MV-4-11 (cell line): ENCODE measurements at places on chromosomes 6 and 20.

DNA sequence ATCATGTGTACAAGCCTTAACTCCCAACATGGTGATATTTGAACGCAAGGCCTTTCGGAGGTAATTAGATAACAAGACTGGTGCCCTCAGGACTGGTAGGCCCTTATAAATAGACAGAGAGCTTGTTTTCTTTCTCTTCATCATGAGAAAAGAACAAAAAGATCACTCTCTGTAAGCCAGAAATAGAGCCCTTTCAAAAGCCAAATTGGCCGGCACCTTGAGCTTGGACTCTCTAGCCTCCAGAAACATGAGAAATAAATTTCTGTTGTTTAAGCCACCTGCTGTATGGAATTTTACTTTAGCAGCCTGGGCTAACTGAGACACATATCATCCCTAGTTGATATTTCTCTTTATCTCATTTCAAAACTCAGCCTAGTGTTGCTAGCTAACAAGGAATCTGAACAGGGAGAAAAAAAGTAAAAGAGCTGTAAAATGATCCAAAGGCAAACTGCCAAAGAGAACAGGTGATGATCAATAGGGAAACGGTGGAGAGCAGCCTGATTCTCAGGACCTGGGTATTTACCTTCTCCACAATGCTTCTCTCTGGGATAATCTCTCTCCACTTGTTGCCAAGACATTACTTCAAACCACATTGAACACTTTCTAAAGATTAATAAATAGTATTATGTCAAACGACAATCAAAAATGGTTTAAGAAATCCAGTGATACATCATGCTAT lies 6.1 kb downstream of the COL21A1 start:
- DNase-seq = no peak

DNA sequence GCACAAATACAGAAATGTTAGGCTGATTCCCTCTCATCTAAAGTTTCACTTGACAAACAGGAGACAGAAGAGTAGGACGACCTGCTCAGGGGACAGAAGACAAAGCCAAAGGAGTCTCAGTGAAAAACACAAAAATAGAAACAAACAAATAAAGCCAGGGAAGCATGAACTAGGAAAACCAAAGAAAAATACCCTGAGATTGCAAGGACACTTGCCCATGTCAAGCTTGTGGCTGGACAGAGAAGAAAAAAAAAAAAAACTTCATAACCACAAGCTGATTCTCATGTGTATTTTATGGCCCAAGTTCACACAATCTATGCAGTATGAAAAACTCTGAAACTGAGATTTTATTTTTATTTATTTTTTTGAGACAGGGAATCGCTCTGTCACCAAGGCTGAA lies 85.6 kb upstream of the BEND6 start:
- DNase-seq = no peak

DNA sequence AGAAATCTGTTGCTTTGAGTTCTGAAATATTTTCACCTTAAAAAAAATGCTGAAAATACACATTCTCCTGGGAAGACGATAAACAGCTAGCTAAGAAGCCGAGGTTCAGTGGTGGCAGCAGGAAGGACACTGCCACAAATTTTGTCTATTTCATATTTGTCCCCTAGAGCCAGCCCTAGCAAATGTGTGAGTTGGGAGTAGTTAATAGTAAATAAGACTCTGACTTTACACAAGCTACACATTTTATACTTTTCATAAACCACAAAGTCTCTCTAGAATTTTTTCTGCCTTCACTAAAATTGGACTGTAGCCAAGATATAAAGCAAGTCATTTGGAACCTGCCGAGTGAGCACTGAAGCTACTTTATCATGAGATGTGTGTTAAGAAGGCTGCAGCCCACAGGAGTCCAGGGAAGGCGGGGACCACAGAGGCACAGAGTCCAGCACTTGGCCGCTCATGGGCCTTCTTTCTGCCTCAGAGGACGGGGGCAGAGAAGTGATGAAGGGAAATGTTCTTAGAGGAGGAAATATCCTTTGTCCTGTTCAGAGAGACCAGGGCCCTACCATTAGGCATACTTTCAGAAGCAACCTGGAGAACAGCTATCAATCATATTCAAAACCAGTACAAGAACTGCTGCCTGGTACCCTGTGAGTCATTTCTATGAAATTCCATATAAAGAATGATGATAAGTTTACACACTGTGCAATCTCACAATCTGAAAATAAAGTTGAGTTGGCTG lies 241.7 kb upstream of the TAB2 start:
- DNase-seq = no peak

DNA sequence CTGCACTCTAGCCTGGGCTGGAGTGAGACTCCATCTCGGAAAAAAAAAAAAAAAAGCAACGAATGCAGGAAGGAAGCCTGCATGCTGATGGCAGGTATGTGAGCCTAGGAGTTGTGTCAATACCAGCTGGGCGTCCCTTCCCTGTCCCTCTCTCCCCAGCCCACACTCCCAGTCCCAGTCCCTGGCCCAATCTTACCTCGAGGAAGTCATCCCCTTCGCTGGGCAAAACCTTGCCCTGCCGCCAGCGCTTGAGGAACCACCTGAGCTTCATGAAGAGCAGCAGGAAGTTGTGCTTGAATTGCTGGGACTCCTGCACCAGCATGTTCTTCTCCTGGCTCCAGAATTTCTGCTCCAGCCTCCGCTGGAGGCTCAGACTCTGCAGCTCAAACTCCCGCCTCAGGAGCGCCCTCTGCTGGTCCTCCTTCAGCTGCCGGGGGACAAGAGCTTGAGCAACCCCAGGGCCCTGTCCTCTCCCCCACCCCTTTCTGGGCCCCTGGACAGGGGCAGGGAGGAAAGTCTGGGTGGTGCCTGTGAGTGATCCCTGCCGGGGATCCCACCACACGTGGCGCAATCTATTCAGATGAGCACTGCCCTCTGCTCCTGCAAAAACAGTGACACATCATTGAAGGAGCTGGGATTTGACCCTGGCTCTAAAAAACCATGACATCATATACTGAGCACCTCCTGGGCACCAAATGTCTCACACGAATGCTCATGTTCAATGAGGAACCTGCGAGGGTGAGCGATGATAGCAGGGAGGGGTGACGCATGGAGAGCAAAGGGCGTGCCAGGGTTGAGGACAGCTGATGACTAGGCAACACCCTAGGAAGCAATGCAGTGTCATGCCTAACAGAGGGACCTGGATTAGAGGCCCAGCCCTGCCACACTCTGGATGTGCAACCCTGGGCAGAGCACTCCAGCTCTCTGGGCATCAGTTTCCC lies 35.0 kb upstream of the DSN1 start:
- DNase-seq = peak; percentile 73

GRCh38 chr6:136403110-136403980 lies 113.7 kb upstream of the BCLAF1 start:
- peak; percentile 68 for DNase-seq

DNA sequence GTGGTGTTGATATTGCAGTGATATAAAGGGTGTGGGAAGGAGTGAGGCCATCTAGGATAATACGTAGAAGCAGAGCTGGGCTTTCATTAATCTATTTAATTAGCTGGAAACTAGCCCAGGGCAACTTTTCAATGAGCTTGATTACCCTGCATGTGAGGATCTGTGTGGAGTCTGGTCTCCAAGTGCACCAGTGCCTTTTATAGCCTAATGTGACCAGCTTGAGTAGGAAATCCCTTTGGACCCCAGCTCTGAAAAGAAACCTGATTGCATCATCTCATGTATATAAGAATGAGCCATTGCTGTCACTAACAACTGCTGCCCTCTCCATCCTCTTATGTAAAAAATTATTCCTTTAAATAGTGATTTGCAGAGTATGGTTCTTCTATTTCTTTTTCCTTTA lies 72.6 kb downstream of the CD109 start:
- no peak for DNase-seq

DNA sequence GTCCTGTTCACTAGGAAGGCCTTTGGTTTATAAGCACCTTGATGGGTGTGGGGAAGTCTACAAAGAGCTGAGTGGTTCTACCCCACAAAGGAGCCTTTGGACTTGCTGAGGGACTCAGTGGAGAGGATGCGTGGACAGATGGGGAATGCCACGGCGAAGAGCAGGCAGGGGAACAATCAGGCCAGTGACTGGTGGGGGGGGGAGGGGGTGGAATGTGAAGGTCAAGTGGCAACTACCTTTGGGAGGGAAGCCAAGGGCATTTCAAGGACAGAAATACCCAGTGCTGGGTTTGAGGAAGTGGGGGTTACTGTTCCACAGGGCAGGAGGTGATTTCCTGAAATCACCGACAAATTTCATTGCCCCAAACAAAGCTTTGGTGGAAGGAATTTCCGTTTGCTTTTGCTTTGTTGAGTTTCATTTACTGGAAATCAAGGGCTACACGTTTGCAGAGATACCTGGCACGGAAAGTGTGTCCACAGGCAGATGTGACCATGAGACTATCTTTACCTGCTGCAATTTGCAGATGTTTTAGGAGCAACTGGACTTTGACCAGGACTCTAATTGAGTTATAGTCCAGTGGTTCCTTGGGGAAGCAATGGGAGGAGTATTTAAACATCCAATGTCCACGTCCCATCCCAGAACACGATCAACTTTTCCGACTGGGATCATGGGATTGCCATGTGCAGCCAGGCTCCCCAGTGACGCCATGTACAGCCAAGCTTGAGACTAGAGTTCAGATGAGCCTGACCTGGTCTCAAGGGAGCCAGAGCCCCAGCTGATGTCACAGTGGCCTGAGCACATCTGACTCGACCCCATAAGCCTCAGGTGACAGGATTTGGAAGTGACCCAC lies 8.0 kb downstream of the CST3 start:
- no peak for DNase-seq

GRCh38 chr6:44653761-44654218 lies 266.3 kb downstream of the CDC5L start:
- peak; percentile 23 for DNase-seq

- no peak for DNase-seq
These were observed 19.4 kb downstream of the TNFRSF21 start for GRCh38 chr6:47290124-47290834.

GRCh38 chr6:106858653-106859092 lies 115.9 kb downstream of the CD24 start:
- no peak for DNase-seq

DNA sequence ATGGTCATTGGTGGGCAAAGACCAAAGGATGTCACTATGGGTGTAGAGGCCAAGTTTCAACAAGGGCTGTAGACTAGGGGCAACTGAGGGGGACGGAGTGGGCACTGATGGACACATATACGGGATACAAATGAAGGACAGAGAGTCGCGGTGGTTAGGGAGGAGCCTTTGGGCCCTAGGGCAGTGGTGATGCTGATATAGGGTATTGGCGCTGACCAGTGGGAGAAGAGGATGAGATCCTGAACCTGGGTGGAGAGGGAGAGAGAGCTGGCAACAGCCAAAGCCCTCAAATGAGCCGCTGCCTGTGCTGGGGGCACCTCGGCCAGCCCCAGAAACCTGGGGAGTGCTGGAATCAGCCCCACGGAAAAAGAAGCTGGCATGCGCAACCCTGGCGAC lies 1.6 kb downstream of the CDH22 start:
- DNase-seq = no peak

DNA sequence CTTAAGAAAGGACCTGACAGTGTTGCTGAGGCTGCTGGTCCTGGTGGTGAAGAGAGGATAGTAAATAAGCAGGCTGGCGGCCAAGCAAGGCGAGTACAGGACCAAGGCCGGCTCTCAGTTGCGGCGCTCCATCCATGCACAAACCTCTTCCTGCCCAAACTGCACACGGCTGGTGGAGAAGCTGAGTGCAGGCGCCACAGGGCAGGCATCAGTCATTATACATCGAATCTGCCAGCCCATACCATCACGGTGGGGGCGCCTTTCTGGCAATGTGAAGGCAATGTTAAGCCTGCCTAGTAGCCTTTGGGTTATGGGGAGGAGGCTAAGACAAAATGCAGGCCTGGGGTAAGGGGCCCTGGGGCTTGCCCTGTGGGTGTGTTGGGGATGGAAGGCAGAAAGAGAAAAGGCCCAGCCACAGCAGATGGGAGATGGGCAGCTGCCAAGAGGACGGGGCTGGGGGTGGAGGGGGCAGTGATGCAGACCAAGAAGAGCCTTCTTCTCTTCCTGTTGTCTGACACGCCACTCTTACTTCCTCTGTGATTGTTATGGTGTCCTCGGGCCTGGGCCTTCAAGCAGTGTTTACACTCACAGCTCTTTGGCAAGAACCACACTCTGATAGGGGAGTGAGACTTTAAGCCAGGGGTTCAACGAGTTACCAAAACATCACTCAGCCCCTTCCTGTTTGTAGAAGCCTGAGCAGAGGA lies 20.3 kb upstream of the KCNK16 start:
- DNase-seq = peak; percentile 73

GRCh38 chr20:13909067-13909466 lies 81.3 kb downstream of the SEL1L2 start:
- DNase-seq = no peak

DNA sequence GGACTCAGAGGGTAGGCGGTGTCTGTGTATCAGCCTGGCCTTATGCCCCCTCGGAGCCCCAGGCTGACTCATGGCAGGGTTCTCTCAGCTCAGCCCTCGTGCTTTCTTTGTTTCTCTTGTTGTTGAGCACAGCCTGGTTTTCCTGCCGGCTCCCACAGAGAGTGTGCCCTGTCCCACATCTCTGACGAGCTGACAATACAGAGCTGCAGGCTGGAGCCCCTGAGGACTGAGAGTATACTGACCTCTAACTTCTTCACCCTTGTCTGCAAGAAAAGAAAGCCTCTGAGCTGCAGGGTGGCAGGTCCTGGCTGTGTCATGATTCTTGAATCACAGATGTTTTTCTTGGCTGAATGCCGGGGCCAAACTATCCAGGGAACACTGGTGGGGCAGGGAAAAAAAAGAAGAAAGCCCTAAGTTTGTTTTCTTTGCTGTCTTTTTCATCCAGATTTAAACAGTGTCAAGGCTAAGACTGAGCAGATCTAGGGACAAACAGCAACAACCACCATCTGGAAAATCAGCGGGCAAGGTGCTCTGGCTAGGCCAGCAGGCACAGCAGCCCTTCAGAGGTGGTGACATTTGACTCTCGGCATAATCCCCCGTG lies 63.3 kb upstream of the ZNF133 start:
- DNase-seq = no peak

DNA sequence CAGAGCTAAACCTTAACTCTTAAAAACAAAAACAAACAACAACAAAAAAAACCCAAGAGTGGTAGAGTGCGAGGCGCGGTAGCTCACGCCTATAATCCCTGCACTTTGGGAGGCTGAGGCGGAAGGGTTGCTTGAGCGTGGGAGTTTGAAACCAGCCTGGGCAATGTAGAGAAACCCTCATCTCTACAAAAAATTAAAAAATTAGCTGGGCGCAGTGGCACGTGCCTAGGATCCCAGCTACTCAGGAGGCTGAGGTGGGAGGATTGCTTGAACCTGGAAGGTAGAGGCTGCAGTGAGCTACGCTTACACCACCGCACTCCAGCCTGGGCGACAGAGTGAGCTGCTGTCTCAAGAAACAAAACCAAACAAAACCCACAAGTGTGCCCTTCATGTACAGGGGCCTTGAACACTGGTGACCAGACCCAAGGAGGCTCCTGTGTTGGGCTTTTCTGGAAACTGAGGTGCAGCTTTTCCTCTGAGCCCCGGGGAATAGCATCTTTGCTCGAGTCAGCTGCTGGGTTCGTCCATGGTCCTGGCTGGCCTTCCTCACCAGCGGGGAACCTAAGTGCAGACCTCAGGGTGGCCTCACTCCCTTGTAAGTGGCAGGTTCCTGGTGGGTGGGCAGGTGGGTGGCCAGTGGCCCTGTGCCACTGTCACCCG lies 39.9 kb downstream of the PYGB start:
- DNase-seq = no peak

GRCh38 chr6:90190752-90191395 lies 105.8 kb downstream of the BACH2 start:
- DNase-seq = no peak

GRCh38 chr6:5223309-5223708 lies 37.4 kb downstream of the LYRM4 start:
- no peak for DNase-seq
